Panc1 (cell line): ENCODE measurements at places on chromosomes 5 and 9.

GRCh38 chr5:17365811-17366138, 132.3 kb upstream of the TAF11L2 start:
- H3K36me3 ChIP-seq, result no peaks in the 10 kb centered on the region
- no peaks in the 10 kb centered on the region for H3K27me3 ChIP-seq
- peaks cover 10% of the 10 kb centered on the region; the same call in 1 of the 2 replicates for H3K4me1 ChIP-seq
- no peak overlapping the region for H3K4me3 ChIP-seq

DNA sequence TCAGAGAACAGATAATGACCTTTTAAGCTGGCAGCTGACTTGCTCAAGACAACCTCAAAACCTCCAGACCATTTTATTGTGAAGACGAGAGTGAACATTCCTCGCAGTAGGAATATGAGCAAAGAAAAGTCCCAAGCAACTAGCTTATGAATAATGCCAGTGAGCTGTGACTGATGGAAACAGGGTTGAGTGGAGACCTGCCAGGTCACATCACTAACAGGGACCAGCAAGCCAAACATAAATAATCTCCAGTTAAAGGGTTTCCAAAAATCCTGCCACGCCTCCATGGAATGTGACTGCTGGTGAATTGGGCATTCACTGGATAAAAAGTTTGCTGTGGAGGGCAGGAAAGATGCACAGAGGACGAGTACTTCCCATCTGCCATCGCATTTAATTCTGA, 185.4 kb downstream of the CRB2 start:
- no peaks in the 10 kb centered on the region for H3K4me1 ChIP-seq
- no peak overlapping the region for H3K27ac ChIP-seq
- H3K4me3 ChIP-seq, result no peak overlapping the region
- no peaks in the 10 kb centered on the region for H3K36me3 ChIP-seq

GRCh38 chr5:79809743-79810142, 120.1 kb downstream of the CMYA5 start:
- no peaks in the 10 kb centered on the region for H3K4me1 ChIP-seq
- H3K4me3 ChIP-seq, result no peak overlapping the region
- H3K36me3 ChIP-seq, result no peaks in the 10 kb centered on the region
- no peak overlapping the region for H3K27ac ChIP-seq

DNA sequence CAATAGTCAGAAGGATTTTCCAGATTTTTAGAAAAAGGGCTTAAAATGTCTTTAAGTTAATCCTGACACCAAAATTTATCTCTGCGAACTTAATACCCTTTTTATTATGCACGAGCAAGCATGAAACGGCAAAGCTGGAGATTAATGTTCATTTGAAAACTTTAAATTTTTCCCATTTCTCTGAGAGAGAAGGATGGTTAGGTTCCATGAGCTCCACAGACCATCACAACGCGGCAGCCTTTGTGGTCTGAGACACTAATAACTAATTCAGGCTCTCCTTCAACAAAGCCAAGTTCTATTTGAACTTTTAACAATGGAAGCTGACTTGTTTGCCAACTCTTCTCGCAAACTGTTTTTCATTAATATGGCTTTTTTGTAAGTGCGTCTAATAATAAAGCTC, 94.7 kb downstream of the MYO10 start:
- no peaks in the 10 kb centered on the region for H3K36me3 ChIP-seq
- H3K4me1 ChIP-seq, result peaks cover 4% of the 10 kb centered on the region; the same call in 1 of the 2 replicates
- no peak overlapping the region for H3K4me3 ChIP-seq
- no peak for DNase-seq
- H3K27ac ChIP-seq, result no peak overlapping the region
- no peaks in the 10 kb centered on the region for H3K27me3 ChIP-seq
